A549 treated with CpdA at 1 μM for 4 hours (cell line): ENCODE measurements at places on chromosomes 7 and 10. TPM values are rescaled to one million over a fixed set of nuclear protein-coding genes. Genes with fewer than 3 reads are reported as not detected.

The TSPAN15 gene
- total RNA-seq: 85.7 to 107 TPM (median 105 TPM) in 5 replicates

The ASIC3 gene
- 7.6 to 12.8 TPM (median 10.2 TPM) in 5 replicates for total RNA-seq

The LIPM gene
- total RNA-seq: not detected in 5 replicates

The COL1A2 gene
- total RNA-seq: not detected in 5 replicates

The FAM180A gene
- total RNA-seq: 0.06 TPM in 1 of 5 replicates, not detected in the others

The AZGP1 gene
- total RNA-seq: not detected in 5 replicates

The FIS1 gene
- 129 to 148 TPM (median 141 TPM) in 5 replicates for total RNA-seq

The COL13A1 gene
- total RNA-seq: 0.41 to 0.57 TPM (median 0.43 TPM) in 5 replicates

The DYDC2 gene
- 0.06 to 0.14 TPM (median 0.08 TPM) in 3 of 5 replicates, not detected in the others for total RNA-seq

The GPC2 gene
- 0.24 to 1.4 TPM (median 0.67 TPM) in 5 replicates for total RNA-seq

The MMD2 gene
- total RNA-seq: not detected in 5 replicates

The MUC12 gene
- total RNA-seq: 15.7 to 22.4 TPM (median 18.7 TPM) in 5 replicates

The PYROXD2 gene
- total RNA-seq: 4.1 to 5.1 TPM (median 4.6 TPM) in 5 replicates

The ARPC1B gene
- total RNA-seq: 267 to 303 TPM (median 287 TPM) in 5 replicates

The PILRA gene
- 4.0 to 6.4 TPM (median 5.4 TPM) in 5 replicates for total RNA-seq

The SLC18A2 gene
- total RNA-seq: 0.05 to 0.06 TPM (median 0.06 TPM) in 3 of 5 replicates, not detected in the others

The RSPH10B2 gene
- 0.05 to 0.28 TPM (median 0.13 TPM) in 3 of 5 replicates, not detected in the others for total RNA-seq

The HYAL4 gene
- 0.08 to 0.13 TPM (median 0.09 TPM) in 3 of 5 replicates, not detected in the others for total RNA-seq

The SPAM1 gene
- total RNA-seq: not detected in 5 replicates

The SPDYE16 gene
- not detected in 5 replicates for total RNA-seq
